ENCODE measurements at places on chromosomes 3 and 15. TPM values are rescaled to one million over a fixed set of nuclear protein-coding genes. Genes with fewer than 3 reads are reported as not detected.

The INTS14 gene
- 49.0 TPM for polyA plus RNA-seq

The ULK3 gene
- polyA plus RNA-seq = 30.0 TPM

- no peak for DNase-seq
Measured at GRCh38 chr3:150682824-150683223, 20.9 kb downstream of the ERICH6 start.

DNA sequence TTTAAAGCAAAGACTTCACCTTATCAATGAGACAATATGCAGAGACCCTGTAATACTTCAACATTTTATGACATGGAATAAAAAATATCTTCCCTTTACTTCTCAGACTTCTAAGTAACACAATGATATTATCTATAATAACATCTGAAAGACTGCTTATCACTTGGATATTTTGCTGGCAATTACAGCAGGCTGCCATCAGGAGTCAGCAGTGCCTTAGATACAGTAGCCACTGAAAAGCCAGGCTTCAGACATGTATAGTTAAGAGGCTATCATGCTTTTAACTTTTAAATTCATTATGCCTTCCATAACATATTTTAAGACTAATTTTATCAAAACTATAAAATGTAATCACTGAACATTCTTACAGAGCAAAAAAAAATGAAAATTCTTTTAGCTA lies 227.5 kb downstream of the NEK10 start:
- no peak for DNase-seq

GRCh38 chr15:81894061-81894460 lies 151.8 kb downstream of the MEX3B start:
- DNase-seq = no peak

GRCh38 chr15:89662893-89663626 lies 7.8 kb upstream of the KIF7 start:
- DNase-seq = no peak

The CFAP161 gene
- polyA plus RNA-seq = 7.8 TPM

GRCh38 chr3:176032043-176032442 lies 1165.2 kb downstream of the TBL1XR1 start:
- no peak for DNase-seq

GRCh38 chr15:33149919-33150318 lies 44.6 kb downstream of the FMN1 start:
- DNase-seq = no peak

DNA sequence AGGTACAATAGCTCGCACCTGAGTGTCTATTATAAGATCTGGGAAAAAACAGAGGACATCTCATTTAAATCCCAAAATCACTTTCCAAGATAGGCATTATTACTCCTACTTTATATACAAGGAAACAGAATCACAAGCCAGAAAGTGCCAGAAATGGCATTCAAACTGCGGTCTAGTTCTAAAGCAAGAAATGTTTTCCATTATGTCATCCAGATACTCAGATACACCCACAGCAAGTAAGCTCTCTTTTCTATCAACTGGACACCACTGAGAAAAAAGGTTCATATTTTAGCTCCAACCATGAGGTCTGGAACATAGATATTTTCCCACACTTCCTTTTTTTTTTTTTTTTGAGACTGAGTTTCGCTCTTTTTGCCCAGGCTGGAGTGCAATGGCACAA lies 8.1 kb downstream of the SLC33A1 start:
- no peak for DNase-seq

GRCh38 chr3:21326704-21327475 lies 424.1 kb downstream of the ZNF385D start:
- DNase-seq = no peak

DNA sequence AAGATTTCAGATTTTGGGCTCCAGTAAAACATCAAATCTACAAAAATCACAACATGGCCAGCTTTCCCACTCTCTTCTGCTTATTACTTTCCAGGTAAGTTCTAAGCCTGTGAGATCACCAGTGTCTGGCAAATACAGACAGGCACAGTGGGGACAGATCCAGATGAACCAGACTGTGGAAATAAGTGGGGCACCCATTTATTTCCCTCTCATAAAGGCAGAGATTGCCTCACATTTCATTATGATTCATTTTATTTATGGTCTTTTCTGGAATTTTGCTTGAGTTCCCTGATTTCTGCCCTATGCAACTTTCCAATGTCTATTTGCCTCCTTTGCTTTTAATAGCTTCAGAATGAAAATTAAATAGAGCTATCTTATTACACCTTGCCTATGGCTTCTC lies 66.8 kb downstream of the GREM1 start:
- DNase-seq = no peak

- no peak for DNase-seq
Measured at GRCh38 chr15:75185271-75186029, 16.2 kb upstream of the C15orf39 start.

DNA sequence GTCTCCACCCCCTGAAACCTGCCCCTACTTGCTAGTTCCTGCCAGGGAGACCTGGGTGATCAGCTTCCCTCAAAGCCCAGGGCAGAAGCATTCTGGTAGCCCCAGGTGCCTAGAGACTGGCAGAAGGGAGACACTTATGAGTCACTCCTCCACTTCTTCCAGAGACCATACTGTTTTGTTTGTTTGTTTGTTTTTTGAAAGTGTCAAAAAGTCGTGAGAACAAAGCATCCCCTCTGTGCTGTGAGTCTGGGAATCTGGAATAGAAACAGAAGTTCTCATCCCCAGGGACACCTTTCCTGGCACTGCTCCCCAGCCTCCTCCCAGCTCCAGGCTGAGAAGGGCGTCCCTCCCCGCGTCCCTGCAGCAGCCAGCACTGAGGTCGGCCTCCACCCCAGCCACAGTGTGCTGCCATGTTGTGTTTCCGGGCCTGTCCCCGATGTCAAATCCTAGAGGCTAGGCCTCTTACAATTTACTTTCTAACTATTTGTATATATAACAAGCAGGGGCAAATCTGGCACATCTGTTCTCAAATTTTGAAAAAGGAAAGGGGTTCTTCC lies 573.0 kb downstream of the RBMS3 start:
- no peak for DNase-seq

- DNase-seq = no peak
Measured at GRCh38 chr15:35958021-35958420, 412.1 kb upstream of the DPH6 start.

The LRRIQ4 gene
- 0.17 TPM for polyA plus RNA-seq

DNA sequence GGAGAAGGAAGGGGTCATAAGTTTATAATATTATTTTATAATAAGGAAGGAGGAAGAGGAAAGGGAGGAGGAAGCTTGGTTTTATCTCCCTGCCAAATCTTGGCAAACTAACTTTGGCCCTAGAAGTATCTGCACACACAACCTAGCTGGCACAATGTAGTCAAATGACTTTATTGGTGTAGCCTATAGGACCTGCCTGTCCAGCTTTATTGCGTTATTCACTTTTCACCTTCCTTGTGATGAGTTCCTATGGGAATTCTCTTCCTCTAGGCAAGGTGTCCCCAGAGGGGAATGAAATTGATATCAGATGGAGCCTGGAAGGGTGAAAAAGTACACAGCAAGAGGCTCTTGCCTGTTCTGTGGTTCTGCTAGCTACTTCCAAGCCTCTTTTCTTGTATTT lies 111.2 kb upstream of the SLC25A36 start:
- no peak for DNase-seq

DNA sequence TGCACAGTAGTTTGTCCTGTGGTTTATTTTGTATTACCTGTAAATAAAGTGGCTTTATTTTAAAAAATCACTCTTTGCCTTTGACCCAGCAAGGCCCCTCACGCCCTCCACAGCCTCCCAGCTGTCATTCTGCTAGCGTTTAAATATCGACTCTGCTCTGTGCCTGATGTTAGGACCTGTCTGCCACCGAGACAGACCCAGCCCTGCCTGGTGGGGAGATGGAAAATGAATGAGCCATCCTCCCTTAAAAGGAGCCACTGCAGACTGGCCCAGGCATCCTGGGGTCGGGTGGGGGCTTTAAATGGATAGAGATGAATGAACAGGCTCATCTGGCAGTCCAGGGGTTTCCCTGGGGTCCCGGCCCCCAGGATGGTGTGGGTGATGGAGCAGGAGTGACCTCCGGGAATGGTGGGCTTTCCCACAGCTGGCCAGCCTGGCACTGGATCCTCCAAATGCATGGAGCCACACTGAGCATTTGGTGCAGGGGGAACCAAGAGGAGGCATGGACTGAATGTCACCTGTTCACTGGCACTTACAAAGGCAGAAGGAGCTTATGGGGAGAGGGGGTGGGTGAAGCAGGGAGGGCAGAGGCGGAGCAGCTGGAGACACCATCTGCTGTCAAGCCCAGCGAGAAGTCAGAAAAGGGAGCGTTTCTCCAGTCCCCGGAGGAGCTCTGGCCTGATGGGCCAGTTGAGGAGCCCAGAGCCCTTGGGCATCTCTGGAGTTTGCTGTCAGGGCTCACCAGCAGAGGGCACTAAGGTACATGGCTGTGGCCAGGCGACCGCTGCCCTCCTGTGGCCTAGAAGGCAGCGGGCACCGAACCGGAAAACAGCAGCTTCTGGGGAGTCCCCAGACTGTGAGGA lies 11.9 kb downstream of the GRM2 start:
- DNase-seq = no peak

DNA sequence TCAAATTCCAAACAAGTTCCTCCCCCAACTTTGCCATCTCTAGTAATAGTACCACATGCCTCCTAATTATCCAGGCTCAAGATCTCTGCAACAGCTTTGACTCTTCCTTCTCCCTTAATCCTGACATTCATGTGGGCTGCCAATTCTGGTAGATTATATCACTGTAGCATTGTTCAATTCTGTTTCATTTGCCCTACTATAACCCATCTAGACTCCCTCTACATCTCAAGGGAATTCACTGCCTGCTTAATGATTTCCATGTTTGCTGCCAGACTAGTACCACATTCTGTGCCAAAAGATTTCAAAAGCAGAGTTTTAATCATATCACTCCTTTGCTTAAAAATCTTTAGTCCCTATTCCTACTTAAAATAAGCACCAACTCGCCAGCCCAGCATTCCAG lies 34.6 kb upstream of the PPIB start:
- DNase-seq = no peak

The VIPR1 gene
- 7.8 TPM for polyA plus RNA-seq

- no peak for DNase-seq
Measured at GRCh38 chr3:73863546-73864079, 238.9 kb upstream of the PDZRN3 start.

The POPDC2 gene
- 4.6 TPM for polyA plus RNA-seq

The PRSS50 gene
- 0.75 TPM for polyA plus RNA-seq

DNA sequence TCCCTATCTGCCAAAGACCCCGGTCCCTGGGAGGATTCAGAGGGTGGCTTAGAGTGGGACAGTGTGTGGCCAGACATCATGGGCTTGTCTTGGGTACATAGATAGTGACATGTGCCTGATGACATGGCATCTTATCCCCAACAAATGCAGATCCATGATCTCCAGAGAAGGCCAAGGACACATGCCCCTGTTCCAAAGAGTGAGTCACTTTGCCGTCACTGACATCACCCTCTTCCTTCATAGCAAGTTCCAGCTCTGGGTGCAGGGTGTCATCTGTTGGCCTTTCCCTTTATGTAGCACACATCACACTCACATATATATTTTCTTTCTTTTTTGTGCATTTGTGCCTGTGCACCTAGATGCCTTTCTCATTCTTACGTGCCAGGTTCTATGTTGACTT lies 350.5 kb downstream of the LRTM1 start:
- DNase-seq = no peak

The RBM15B gene
- polyA plus RNA-seq = 41.4 TPM

GRCh38 chr15:65033659-65034269 lies 4.3 kb upstream of the MTFMT start:
- DNase-seq = no peak

The LRRC31 gene
- not detected for polyA plus RNA-seq

GRCh38 chr3:145272684-145273083 lies 888.3 kb downstream of the PLOD2 start:
- DNase-seq = no peak

GRCh38 chr15:68668926-68669600 lies 90.3 kb downstream of the CORO2B start:
- no peak for DNase-seq

- DNase-seq = no peak
Measured at GRCh38 chr3:22068619-22069018, 317.6 kb upstream of the ZNF385D start.

The EBLN2 gene
- polyA plus RNA-seq = 6.4 TPM

The ADAMTSL3 gene
- 27.6 TPM for polyA plus RNA-seq

The TEX55 gene
- polyA plus RNA-seq = not detected

GRCh38 chr15:81312790-81313543 lies 11.0 kb downstream of the STARD5 start:
- peak; percentile 80 for DNase-seq

- DNase-seq = no peak
Measured at GRCh38 chr3:105414841-105415240, 48.1 kb downstream of the ALCAM start.

The NCK1 gene
- polyA plus RNA-seq = 46.8 TPM
